Dorsolateral prefrontal cortex (tissue), 122 donors: ENCODE measurements at places on chromosomes 13 and 19.

- DNase-seq = no peak
Measured at GRCh38 chr13:24040835-24041234, 119.7 kb upstream of the SPATA13 start.

GRCh38 chr13:26025196-26025595 is 26.6 kb downstream of the SHISA2 start:
- peak; percentile 51 for DNase-seq

DNA sequence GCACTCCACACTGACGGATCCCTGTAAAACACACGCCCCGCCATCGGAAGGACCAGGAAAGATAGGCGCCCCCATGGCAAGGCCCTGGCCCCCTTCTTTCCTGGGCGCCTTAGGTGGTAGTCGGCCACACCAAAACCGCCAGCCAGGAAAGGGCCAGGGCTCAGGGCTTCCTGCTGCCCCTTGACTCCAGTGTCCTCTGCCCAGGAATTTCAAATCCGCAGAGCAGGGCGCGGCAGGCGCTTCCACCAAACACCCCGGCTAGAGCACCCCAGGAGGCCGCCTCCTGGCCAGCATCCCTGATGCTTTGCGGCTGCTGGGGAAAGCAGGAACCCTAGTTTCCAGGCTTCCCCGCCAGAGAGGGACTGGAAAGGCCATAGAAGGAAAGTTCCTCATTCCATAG is 57.5 kb downstream of the ZNF726 start:
- no peak for DNase-seq

GRCh38 chr13:113008851-113009250 is 39.8 kb downstream of the MCF2L start:
- DNase-seq = no peak

DNA sequence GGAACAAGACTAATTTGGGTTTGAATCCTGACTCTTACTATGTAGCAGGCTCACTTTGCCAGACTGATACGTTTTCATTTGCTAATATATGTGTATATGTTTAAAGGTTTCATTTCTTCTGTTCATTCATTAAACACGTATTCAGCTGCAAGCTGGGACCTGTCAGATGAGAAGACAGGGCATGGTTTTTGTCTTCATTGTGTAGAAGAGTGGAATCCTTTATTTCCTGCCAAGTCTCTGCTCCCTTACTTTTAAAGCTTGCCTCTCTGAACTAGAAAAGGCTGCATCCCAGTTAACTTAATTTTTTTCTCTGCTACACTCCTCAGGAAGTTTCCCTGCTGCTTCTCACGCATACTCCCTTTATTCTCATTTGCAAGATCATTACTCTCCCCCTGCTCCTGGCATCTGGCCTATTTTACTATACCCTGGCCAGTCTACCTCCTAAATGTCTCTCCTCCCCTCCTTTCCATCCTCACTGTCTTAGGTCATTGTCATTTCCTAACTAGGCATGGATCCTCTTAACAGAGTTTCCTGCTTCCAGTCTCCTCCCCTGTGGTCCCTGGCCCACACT is 141.0 kb upstream of the TMTC4 start:
- DNase-seq = no peak

GRCh38 chr19:35213663-35214632 is 14.6 kb downstream of the FAM187B start:
- DNase-seq = no peak
